ENCODE measurements at places on chromosomes 11 and 22. TPM values are rescaled to one million over a fixed set of nuclear protein-coding genes. Genes with fewer than 3 reads are reported as not detected.

The C11orf71 gene
- polyA plus RNA-seq, result 18.3 TPM

The MMP10 gene
- polyA plus RNA-seq, result not detected

The TMEM151A gene
- 0.13 TPM for polyA plus RNA-seq

The KRTAP5-7 gene
- polyA plus RNA-seq, result not detected

The FIBP gene
- polyA plus RNA-seq, result 95.6 TPM

DNA sequence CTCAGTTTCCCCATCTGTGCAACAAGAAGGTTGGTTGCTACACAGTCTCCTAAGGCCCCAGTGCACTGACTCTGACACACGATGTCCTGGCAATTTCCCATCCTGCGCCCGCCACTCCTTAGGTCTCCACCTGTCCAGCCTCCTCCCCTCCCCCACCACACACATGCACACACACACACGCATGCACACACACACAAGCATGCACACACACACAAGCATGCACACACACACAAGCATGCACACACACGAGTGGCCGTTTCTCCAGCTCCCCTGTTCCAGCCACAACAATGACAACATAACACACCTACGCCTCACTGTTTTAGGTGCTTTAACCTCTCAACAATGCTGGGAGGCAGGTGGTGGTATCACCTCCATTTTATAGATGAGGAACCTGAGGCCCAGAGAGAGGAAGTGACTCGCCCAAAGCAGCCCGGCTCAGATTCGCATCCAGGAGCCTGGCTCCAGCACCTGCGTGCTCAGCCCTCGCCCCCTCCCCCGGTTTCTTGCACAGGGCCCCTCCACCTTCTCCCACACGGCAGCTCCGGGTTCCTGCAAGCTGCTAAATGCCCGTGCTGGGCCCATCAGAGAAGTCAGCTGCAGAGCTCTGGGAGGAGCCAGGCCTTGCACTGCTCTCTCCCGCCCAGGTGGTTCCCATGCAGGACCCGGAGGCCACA is 13.0 kb downstream of the CYTH4 start:
- DNase-seq, result no peak

DNA sequence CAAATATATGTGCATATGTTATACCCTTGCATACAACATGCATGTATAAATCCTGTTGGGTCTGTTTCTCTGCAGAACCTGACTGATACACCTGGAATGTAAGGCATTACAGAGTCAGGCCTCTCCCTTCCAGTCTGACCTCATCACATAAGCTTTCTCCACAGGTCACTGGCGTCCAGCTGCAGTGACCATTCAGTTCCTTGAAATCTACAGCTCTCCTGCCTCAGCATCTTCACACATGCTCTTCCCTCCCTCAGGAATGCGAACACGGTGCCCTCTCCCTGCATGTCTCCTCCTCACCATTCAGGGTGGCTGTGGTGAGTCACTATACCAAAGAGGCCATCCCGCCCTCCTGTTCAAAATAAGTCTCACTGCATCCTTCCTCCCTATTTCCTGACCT is 657.8 kb upstream of the B3GAT1 start:
- DNase-seq, result no peak

- no peak for DNase-seq
Measured at GRCh38 chr22:44625421-44625760, 76.6 kb upstream of the PRR5 start.

DNA sequence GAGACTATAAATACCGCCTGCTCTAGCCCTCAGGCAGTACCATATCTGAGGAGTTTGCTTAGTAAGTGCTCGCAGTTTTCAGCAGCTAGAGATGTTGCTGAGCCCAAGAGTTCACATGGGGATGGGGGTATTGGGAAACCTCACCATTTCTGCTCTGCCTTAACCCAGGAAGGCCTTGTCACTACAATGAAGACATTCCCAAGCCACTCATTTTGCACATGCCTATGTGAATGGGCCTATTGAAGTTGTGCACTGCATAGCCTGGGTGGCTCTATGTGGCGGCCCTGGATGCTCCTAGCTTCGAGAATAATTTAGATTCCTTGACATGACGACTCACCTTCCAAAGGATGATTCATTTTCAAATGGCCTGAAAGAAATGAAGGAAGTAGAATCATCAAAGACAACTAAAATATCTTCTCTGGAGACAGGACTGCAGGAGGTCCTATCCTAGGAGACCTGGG is 163.4 kb downstream of the ADAMTS15 start:
- DNase-seq, result no peak

GRCh38 chr11:30665067-30665466 is 78.9 kb upstream of the MPPED2 start:
- DNase-seq, result no peak

- DNase-seq, result no peak
Measured at GRCh38 chr11:69297787-69298266, 3.9 kb downstream of the MYEOV start.

DNA sequence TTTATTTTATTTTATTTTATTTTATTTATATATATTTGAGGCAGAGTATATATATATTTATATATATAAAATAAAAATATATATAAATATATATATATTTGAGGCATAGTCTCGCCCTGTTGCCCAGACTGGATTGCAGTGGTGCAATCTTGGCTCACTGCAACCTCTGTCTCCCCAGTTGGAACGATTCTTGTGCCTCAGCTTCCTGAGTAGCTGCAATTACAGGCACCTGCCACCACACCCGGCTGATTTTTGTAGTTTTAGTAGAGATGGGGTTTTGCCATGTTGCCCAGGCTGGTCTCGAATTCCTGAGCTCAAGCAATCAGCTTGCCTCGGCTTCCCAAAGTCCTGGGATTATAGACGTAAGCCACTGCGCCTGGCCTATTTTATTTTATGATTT is 31.4 kb downstream of the ACO2 start:
- no peak for DNase-seq

DNA sequence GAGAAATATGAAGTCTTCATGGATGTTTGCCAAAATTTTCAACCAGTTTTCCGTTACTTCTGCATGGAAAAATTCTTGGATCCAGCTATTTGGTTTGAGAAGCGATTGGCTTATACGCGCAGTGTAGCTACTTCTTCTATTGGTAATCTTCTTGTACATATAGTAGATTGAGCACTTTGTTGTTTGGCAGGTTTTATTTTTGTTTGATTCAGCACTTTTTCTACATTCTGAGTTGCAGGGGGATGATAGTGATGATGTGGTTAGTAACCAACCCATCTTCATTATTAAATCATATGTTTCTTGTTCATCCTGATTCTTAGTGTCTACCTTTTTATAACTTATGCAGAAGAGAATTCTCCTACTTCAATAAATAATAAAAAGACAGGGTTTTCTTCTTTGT is 121.6 kb downstream of the C11orf65 start:
- DNase-seq, result no peak

GRCh38 chr11:34408580-34409172 is 30.1 kb upstream of the CAT start:
- DNase-seq, result no peak

- DNase-seq, result no peak
Measured at GRCh38 chr11:118265954-118266353, 1.9 kb upstream of the MPZL2 start.

- DNase-seq, result no peak
Measured at GRCh38 chr11:2797741-2798361, 87.7 kb downstream of the CDKN1C start.

- no peak for DNase-seq
Measured at GRCh38 chr11:69000831-69001242, 12.2 kb downstream of the MRGPRF start.

Measured in renal pelvis (tissue), 12 donors.